ENCODE measurements at places on chromosomes 13 and 19. TPM values are rescaled to one million over a fixed set of nuclear protein-coding genes. Genes with fewer than 3 reads are reported as not detected.

GRCh38 chr19:45079063-45079910 lies at the start of gene GEMIN7:
TSS of gene GEMIN7 (plus strand) at chr19:45079260. CDS start at chr19:45090115, 10,855 bp downstream.
- peaks cover 8% of the 10 kb centered on the region for H3K36me3 ChIP-seq
- H3K27me3 ChIP-seq: peaks cover 22% of the 10 kb centered on the region
- peak; percentile 81 for DNase-seq
- H3K4me3 ChIP-seq: peak within 1 kb of the TSS; percentile 99

- H3K36me3 ChIP-seq: no peaks in the 10 kb centered on the region
- no peaks in the 10 kb centered on the region for H3K4me1 ChIP-seq
- no peak overlapping the region for H3K4me3 ChIP-seq
- no peak overlapping the region for H3K27ac ChIP-seq
- no peaks in the 10 kb centered on the region for H3K27me3 ChIP-seq
These were observed 859.1 kb downstream of the SLITRK6 start for GRCh38 chr13:84940167-84940566.

- H3K27ac ChIP-seq: no peak overlapping the region
- H3K4me3 ChIP-seq: no peak overlapping the region
- peaks cover 16% of the 10 kb centered on the region for H3K36me3 ChIP-seq
- H3K4me1 ChIP-seq: no peaks in the 10 kb centered on the region
- DNase-seq: no peak
- H3K27me3 ChIP-seq: no peaks in the 10 kb centered on the region
These were observed 45.7 kb downstream of the CD320 start for GRCh38 chr19:8262431-8262830.

Gene MAG
- 26.1 TPM for total RNA-seq

- no peak overlapping the region for H3K27ac ChIP-seq
- peaks cover 15% of the 10 kb centered on the region for H3K27me3 ChIP-seq
- H3K4me3 ChIP-seq: no peak overlapping the region
- H3K4me1 ChIP-seq: peaks cover 30% of the 10 kb centered on the region
- H3K36me3 ChIP-seq: no peaks in the 10 kb centered on the region
These were observed 11.7 kb upstream of the IRGC start for GRCh38 chr19:43704002-43704705.

DNA sequence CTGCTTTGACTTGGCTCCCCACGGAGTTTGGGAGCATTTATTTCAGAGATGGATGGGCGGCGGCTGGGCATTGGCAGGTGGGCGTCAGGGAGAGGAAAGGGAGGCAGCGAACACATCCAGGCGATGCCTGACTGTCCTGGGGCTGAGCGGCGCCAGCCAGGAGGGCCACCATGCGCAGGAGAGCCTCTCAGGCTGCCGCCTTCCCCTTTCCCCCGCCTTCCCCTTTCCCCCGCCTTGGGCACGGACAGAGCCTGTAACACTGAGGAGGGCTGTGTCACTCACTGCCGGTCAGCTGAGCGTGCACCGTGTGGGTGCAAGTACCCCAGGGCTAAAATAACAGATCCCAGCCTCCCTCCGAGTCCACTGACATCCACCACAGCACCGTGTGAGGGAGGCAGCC lies 11.4 kb downstream of the MCF2L start:
- H3K4me3 ChIP-seq: no peak overlapping the region
- DNase-seq: no peak
- no peaks in the 10 kb centered on the region for H3K4me1 ChIP-seq
- H3K36me3 ChIP-seq: no peaks in the 10 kb centered on the region

DNA sequence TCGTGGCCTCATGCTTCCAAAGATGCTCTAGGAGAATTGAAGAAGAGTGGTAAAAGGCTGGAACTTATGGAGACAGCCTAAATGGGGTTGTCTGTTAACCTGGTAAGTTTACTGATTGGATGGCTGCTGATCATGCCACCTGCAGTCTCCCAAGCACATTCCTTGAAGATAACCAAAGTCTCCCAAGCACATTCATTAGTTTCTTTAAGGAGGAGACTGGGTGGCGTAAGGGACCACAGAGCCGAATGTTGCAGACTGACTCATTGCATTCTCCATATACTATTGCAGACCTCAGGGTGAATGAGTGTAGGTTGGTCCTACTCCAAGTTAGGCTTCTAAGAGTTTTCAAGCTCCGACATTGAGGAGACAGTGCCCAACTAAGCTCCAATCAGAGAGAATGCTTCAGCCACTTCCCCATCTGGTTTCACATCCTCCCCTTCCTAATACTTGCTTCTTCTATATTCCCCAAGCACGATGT lies at the start of gene IGFL3:
Gene IGFL3, minus strand, starts transcription at position 51 of the 478 bp plus-strand sequence. Its CDS starts 39 bp downstream, at position 12.
- no peak within 1 kb of the TSS for H3K4me3 ChIP-seq
- DNase-seq: no peak
- peaks cover 3% of the 10 kb centered on the region for H3K36me3 ChIP-seq
- H3K27ac ChIP-seq: peak within 1 kb of the TSS; percentile 68
- peaks cover 8% of the 10 kb centered on the region for H3K4me1 ChIP-seq

GRCh38 chr13:20457670-20458069 lies 68.0 kb downstream of the CRYL1 start:
- no peak overlapping the region for H3K27ac ChIP-seq
- no peaks in the 10 kb centered on the region for H3K27me3 ChIP-seq
- no peak overlapping the region for H3K4me3 ChIP-seq
- H3K4me1 ChIP-seq: peaks cover 15% of the 10 kb centered on the region
- peaks cover 17% of the 10 kb centered on the region for H3K36me3 ChIP-seq

- H3K36me3 ChIP-seq: no peaks in the 10 kb centered on the region
- peaks cover 22% of the 10 kb centered on the region for H3K4me1 ChIP-seq
- H3K4me3 ChIP-seq: no peak overlapping the region
- H3K27me3 ChIP-seq: no peaks in the 10 kb centered on the region
These were observed 358.9 kb upstream of the NBEA start for GRCh38 chr13:34583181-34583580.

GRCh38 chr13:93680329-93680728 lies 453.7 kb downstream of the GPC6 start:
- H3K27ac ChIP-seq: no peak overlapping the region
- H3K36me3 ChIP-seq: no peaks in the 10 kb centered on the region
- DNase-seq: no peak
- peaks cover 23% of the 10 kb centered on the region for H3K4me1 ChIP-seq

- H3K4me1 ChIP-seq: peaks cover 36% of the 10 kb centered on the region
- peak overlapping the region; percentile 82 for H3K27ac ChIP-seq
- no peak for DNase-seq
These were observed 155.5 kb downstream of the TBC1D4 start for GRCh38 chr13:75326173-75327134.

Gene ZNF837
- 3.1 TPM for total RNA-seq

Gene CPT1C
- 62.5 TPM for total RNA-seq

Gene PINLYP
- total RNA-seq: 14.5 TPM

Gene SYT5
- total RNA-seq: 0.47 TPM

Gene PLIN5
- total RNA-seq: 0.38 TPM

Gene LGALS7
- total RNA-seq: not detected

- no peak for DNase-seq
- H3K27me3 ChIP-seq: no peaks in the 10 kb centered on the region
- H3K4me3 ChIP-seq: no peak overlapping the region
- no peak overlapping the region for H3K27ac ChIP-seq
- no peaks in the 10 kb centered on the region for H3K4me1 ChIP-seq
- no peaks in the 10 kb centered on the region for H3K36me3 ChIP-seq
These were observed 66.8 kb upstream of the MED4 start for GRCh38 chr13:48161530-48162179.

Gene GFY
- not detected for total RNA-seq

Gene OR10H4
- not detected for total RNA-seq

DNA sequence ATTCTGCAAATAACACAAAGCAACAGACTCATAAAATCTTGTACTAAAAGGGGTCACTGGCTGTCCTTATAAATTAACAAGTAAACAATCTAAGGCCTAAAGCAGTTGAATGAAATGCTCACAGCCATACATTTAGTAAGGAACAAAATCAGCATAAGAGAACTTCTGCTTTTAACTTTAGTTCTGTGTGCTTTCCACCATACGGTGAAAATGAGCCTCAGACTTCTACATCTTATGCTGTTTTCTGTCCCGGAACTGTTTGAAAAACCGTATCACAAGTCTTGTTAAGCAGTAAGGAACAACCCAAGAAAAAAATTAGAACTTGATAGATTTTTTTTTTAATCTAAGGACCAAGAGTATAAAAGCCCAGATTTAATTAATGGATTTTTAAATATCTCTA lies 549.1 kb upstream of the MIR17HG start:
- H3K27ac ChIP-seq: no peak overlapping the region
- peaks cover 18% of the 10 kb centered on the region for H3K4me1 ChIP-seq
- H3K4me3 ChIP-seq: no peak overlapping the region

Gene NLRP9
- not detected for total RNA-seq

Gene FAM187B
- total RNA-seq: not detected

- no peak for DNase-seq
- H3K27ac ChIP-seq: peak overlapping the region; percentile 100
- no peak overlapping the region for H3K4me3 ChIP-seq
- no peaks in the 10 kb centered on the region for H3K36me3 ChIP-seq
These were observed 10.8 kb downstream of the PAK4 start for GRCh38 chr19:39136225-39136940.

Gene TIMM13
- total RNA-seq: 110 TPM

- H3K4me3 ChIP-seq: no peak overlapping the region
- H3K36me3 ChIP-seq: peaks cover 27% of the 10 kb centered on the region
- no peak for DNase-seq
- no peak overlapping the region for H3K27ac ChIP-seq
- no peaks in the 10 kb centered on the region for H3K27me3 ChIP-seq
These were observed 726.4 kb upstream of the GPC6 start for GRCh38 chr13:92500192-92500591.

DNA sequence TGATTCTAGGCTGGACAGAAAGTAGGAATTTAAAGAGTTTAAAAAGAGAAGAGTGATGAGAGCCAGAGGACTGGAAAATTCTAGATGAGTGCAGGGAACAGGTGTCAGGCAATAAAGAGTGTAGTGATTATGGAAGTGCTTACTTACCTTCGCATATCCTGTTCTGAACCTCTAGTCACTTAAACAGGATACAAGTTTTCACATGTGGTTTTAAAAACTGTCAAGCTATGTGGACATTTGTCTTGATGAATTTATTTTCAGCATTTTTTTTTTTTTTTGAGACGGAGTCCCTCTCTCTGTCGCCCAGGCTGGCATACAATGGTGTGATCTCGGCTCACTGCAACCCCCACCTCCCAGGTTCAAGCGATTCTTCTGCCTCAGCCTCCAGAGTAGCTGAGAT lies 34.3 kb upstream of the IL17D start:
- no peak overlapping the region for H3K4me3 ChIP-seq
- H3K36me3 ChIP-seq: peaks cover 22% of the 10 kb centered on the region
- no peak for DNase-seq
- no peak overlapping the region for H3K27ac ChIP-seq

Gene RNF17
- not detected for total RNA-seq

GRCh38 chr19:13269348-13269747 lies 119.1 kb downstream of the IER2 start:
- H3K36me3 ChIP-seq: no peaks in the 10 kb centered on the region
- H3K27ac ChIP-seq: no peak overlapping the region
- no peak overlapping the region for H3K4me3 ChIP-seq
- peaks cover 8% of the 10 kb centered on the region for H3K27me3 ChIP-seq
- no peak for DNase-seq

DNA sequence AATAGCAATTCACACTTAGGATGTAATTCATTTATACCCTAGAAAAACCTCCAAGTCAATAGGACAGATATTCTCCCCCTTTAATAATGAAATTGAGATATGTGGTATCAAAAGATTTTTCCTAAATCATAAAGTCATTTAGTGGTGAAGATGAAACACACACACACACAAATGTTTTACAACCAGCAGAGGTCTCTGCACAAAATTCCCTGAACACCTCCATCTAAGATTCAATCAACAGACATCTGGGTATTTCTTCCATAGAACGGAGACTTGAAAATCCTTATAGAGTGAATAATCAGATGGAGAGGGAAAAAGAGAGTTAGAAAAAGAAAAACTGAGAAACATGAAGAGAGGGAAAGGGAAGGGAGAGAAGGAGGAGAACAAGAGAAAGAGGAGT lies 52.8 kb downstream of the MYCBP2 start:
- no peaks in the 10 kb centered on the region for H3K27me3 ChIP-seq
- H3K4me1 ChIP-seq: no peaks in the 10 kb centered on the region

Gene PLIN4
- 0.25 TPM for total RNA-seq

Gene CPB2
- not detected for total RNA-seq

Gene C13orf42
- not detected for total RNA-seq

Gene CGB7
- total RNA-seq: 26.5 TPM

DNA sequence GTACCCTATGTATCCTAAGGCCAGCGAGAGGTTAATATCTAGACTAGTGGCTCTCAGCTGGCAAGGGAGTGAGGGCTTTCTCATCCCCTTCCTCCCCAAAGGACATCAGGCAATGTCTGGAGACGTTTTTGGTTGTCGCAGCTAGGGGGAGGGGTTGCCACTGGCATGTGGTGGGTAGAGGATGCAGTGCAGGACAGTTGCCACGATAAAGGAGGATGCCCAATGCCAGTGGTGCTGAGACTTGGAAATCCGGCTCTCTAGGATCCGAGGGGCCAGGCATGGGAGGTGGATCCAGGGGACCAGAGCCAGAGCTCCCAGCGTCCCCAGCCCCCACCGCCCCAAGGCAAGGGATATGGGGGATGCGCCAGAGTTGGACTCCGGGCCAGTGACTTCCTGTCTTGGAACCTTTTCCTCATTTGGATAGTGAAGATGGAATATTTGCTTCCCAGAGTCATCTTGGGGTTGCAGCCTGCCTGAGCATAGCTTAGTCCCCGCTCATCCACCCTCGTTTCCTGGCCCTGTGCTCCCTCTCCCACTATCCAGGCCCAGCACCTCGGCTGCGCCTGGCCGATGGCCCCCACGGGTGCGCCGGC lies 4.9 kb downstream of the SSC5D start:
- H3K4me3 ChIP-seq: no peak overlapping the region
- peaks cover 13% of the 10 kb centered on the region for H3K4me1 ChIP-seq
- DNase-seq: no peak

- no peak overlapping the region for H3K27ac ChIP-seq
- H3K4me1 ChIP-seq: no peaks in the 10 kb centered on the region
- H3K27me3 ChIP-seq: peaks cover 84% of the 10 kb centered on the region
- DNase-seq: no peak
- no peaks in the 10 kb centered on the region for H3K36me3 ChIP-seq
These were observed 19.4 kb upstream of the GSX1 start for GRCh38 chr13:27772651-27773425.

Gene CCDC169
- 3.7 TPM for total RNA-seq

GRCh38 chr19:37692956-37693620 lies 26.5 kb downstream of the ZNF607 start:
- H3K4me3 ChIP-seq: peak overlapping the region; percentile 42
- H3K27me3 ChIP-seq: no peaks in the 10 kb centered on the region
- no peak overlapping the region for H3K27ac ChIP-seq
- DNase-seq: no peak
- H3K36me3 ChIP-seq: peaks cover 23% of the 10 kb centered on the region

- H3K4me3 ChIP-seq: no peak overlapping the region
- no peak for DNase-seq
- no peaks in the 10 kb centered on the region for H3K36me3 ChIP-seq
- no peaks in the 10 kb centered on the region for H3K27me3 ChIP-seq
These were observed 24.2 kb upstream of the SLC7A10 start for GRCh38 chr19:33249740-33250366.

GRCh38 chr13:99875391-99875790 lies 96.2 kb downstream of the ZIC5 start:
- no peak for DNase-seq
- H3K36me3 ChIP-seq: no peaks in the 10 kb centered on the region
- no peak overlapping the region for H3K27ac ChIP-seq
- peaks cover 10% of the 10 kb centered on the region for H3K27me3 ChIP-seq

Gene ELSPBP1
- total RNA-seq: not detected

Measured in mesothelial cell of epicardium (in vitro differentiated cells).